ENCODE measurements at places on chromosomes 7 and 10.

GRCh38 chr7:137462847-137463246 is 119.3 kb upstream of the PTN start:
- DNase-seq: no peak

GRCh38 chr7:124718032-124718766 is 47.4 kb downstream of the GPR37 start:
- no peak for DNase-seq

DNA sequence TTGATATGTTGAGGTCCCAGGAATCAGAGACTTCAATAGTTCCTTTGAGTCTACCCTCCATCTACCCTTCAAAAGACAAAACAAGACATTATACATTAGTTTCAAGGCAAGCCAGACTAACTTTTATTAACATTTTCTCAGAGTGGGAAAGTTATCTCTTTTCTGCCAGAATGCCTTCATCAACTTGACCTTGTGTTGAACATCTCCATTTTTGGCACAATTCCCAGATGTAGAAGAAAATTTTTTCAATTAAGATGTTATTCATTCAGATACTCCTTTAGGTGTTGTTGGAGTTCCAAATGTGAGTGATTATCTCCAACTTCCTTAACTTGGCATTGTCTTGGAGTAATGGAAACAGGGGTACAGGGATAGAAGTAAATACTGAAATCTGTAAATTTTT is 59.1 kb downstream of the NRF1 start:
- DNase-seq: no peak

DNA sequence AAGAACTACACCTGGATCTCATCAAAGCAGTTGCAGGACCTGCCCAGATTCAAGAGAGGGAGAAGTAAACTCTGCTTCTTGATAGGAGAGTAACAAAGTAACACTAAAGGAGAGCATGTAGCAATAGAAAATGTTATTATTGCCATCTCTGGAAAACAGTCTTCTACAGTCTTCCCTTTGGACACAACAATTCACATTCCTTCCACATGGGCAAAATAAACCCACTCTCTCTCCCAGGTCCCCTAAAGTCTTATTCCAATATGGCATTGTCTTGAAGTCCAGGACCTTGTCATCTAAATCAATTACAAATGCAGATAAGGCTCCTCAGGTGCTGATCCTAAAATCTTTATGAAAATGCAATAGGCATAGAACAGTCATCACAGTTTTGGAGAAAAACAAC is 10.3 kb upstream of the WNT2 start:
- DNase-seq: no peak

- no peak for DNase-seq
Measured at GRCh38 chr7:16235147-16236114, 185.9 kb downstream of the CRPPA start.

GRCh38 chr7:128410451-128410753 is 620 bp upstream of the IMPDH1 start:
- no peak for DNase-seq

DNA sequence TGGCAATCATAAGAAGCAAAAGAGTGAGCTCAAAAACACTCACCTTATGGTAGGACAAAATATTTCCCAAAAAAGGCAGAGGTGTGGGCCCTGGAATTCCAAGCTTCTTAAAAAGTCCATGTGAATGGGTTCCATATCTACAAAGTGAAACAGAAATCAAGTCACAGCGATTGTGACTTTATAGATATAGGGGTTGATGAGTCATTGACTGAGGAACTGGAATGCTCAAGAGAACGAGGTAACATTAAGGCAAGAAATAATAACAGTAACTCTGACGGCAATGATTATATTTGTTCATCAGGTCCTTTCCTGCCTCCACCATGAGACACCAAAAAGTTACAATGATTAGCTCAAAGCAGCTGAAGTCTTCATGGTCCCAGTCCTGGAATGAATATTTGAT is 4.0 kb downstream of the CYP3A4 start:
- DNase-seq: no peak

- DNase-seq: no peak
Measured at GRCh38 chr10:66804962-66805361, 120.9 kb upstream of the LRRTM3 start.

- no peak for DNase-seq
Measured at GRCh38 chr10:130638991-130639390, 502.8 kb downstream of the GLRX3 start.

DNA sequence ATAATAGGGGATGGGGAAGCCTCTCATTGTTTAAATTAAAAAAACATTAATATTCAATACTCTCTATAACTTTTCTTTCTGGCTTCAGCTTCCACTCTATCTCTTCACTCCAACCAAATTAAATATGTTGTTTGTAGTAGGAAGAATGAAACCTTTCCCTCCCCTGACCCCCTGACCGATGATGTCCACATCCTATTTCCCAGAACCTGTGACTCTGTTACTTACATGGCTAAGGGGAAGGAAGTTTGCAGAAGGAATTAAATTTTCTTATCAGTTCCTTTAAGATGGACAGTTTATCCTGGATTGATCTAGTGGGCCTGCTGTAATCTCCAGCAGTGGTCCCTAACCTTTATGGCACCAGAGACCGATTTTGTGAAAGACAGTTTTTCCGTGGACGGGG is 130.0 kb downstream of the PLXDC2 start:
- DNase-seq: no peak

- DNase-seq: no peak
Measured at GRCh38 chr7:137454246-137454724, 110.8 kb upstream of the PTN start.

DNA sequence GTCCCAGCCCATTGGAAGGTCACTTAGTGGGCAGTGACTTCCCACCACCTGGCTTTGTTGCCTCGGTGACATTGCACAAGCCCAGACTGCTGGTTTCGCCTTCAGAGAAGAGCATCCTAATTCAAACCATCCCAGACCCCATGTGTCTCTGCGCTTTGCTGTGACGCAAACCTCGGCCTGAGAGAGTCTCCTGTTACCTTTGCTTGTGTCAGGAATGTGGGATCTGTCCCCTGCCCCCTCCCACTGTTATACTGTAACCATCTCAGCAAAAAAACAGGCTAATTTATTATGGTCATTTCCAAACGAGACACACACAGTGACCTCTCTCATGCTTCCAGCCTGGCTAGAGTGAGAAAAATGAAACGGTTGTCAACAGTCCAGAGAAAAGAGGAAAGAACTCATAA is 25.0 kb upstream of the AQP1 start:
- DNase-seq: no peak
